ENCODE measurements at places on chromosomes 2 and 18. TPM values are rescaled to one million over a fixed set of nuclear protein-coding genes. Genes with fewer than 3 reads are reported as not detected.

GRCh38 chr18:55353806-55354205 is 234.2 kb downstream of the TCF4 start:
- DNase-seq: no peak

GRCh38 chr18:79199691-79200374 is 130.6 kb downstream of the ATP9B start:
- DNase-seq: no peak

GRCh38 chr18:79356435-79356834 is 39.3 kb upstream of the NFATC1 start:
- no peak for DNase-seq

- DNase-seq: no peak
Observed at GRCh38 chr2:221731432-221732145, 159.5 kb upstream of the EPHA4 start.

DNA sequence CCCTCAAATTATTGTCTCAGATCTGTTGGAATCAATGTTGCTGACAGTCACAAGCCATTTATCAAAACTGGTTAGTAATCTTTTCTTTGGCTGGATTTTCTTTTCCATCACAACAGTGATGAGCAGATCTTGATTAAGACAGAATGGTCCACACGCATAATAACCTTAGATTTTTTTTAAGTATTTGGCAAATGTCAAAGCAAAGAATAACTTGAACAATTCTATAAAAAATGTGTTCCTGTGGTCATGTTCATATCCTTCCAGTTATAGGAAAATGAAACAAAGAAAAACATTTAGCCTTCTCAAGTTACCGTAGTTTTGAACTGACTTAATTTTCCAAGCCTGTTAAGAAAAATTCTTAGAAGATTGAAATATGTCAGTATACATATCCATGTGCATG is 659.9 kb upstream of the ID2 start:
- DNase-seq: no peak

- no peak for DNase-seq
Observed at GRCh38 chr2:134144081-134144596, 109.7 kb upstream of the MGAT5 start.

DNA sequence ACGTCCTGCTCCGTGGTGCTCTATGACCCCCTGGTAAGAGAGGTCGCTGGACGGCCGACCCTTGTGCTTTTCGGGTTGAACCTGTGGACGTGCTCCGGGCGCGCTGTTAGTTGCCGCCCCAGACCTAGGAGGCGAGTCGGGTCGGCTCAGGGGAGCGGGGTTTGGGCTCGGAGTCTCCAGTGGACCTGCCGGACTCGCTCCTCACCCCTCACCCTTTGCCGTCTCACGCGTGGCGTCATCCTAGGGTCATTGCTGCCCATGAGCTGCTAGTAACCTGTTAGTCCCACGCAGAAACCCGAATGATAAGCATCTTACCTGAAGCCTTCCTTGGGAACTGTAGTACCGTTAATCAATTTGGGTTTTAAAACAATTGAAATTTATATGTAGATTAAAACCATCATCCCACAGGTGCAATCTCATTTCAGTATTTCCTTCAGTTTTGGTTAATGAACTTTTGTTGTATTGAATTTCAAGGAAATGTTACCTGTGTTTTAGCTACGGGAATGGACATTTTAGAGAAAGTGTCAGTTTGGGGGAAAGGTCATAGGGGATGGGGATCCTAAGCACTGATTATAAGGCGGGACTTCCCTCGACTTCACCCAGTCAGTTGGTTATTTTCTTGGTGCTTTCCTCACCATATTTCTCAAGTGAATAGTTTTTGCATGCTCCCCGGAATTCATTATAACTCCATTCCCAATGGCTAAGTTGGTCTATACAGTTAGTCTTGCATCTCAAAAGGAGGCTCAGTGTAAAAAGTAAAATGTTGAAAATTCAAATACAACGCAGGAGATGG is 536 bp downstream of the ELP2 start:
- no peak for DNase-seq

DNA sequence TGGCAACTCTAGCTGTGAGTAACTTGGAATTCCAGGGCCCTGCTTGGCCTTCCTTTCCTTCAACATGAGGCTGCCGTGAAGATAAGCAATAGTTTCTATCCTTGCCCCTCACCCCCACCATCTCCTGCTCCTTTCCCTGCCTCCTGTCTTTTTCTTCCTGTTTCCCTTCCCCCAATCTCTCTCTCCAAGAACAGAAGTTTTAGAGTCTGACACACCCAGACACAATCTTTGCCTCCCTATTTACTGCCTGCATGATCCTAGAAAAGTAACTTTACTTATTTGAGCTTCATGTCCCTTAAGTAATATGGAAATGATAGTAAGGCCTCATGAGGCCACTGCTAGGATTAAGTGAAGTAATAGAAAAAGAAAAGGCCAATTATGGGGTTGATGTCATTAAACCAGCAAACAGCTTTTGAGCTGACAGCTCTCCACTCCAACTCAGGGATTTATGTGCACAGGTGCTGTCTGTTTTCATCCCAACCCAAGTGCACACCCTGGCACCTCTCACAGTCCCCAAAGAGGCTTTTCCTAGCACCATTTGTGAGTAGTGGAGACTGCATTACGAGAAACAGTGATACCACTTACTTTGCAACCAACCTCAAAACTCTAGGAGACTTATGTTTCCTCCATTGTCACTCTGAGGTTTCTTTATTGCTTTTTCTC is 123.7 kb upstream of the SIX3 start:
- no peak for DNase-seq

DNA sequence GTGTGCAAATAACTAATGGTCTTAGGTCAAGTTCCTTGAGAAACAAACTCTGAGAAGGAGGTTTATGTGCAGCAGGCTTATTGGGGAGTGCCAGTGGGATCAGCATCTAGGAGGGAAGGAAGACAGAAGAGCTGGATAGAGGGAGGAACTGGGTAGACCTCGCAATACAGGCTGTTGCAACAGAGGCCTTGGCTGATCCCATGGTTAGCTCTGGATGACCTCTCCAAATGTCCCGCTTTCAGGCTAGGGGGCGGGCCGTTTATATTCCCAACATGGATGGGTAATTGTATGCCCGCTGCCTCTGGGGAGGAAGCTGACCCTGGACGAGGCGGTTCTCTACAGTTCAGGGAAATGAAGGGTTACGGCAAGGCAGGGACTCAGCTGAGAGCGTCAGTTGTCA is 14.7 kb upstream of the CAPN13 start:
- no peak for DNase-seq

- no peak for DNase-seq
Observed at GRCh38 chr2:177669625-177670330, 277.2 kb downstream of the AGPS start.

GRCh38 chr2:69279211-69279610 is 107.8 kb downstream of the GFPT1 start:
- no peak for DNase-seq

DNA sequence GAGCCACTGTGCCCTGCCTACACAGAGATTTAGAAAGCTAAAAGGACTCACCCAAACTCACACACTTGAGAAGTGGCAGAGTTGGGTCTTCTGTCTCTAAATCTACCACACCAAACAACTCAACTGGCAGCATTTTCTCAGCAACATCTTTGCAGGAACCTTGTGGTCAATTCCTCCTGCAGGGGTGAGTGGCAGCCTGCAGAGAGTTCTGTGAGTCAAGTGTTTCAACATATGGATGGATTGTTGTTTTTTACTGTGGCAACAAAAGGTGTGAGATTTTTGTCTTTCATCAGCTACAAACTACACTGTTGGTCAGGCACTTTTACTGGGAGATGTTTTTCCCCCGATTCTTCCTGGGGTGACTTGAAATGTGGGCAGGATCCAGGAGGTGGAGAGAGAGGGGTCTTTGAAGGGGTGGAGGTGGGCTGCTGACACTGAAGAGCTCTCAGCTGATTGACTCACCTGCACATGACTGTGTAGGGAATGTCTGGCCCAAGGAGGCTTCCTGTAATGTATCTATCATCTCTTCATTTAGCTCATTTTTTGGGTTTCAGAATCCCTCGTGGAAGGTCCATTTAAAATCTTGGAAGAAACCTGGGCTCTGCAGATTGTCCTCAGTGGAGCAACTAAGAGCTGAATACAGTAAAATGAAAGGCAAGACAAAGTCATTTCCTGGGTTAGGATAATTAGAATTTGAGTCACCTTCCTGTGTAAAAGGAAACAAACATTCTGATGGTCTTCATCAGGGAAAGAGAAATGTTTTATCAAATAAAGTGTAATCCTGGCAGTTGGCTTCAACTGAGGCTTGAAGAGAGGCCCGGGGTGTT is 98.6 kb downstream of the MSH2 start:
- DNase-seq: no peak

GRCh38 chr2:104701411-104701911 is 152.5 kb upstream of the POU3F3 start:
- no peak for DNase-seq

DNA sequence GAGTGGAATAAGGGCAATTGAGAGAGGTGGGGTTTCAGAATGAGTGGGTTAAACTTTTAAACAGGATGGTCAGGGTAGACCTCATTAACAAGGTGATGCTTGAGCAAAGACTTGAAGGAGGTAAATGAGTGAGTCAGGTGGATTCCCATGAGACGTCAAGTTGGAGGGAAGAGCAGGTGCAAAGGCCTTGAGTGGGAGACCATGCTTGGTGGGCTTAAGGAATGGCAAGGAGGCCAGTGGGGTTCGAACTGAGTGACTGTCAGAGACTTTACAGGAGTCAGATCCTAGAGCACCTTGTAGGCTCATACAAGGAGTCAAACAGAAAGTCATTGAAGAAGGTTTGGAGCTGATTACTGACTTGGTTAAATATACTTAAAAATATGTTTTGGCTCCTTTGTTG is 284.1 kb downstream of the CYRIA start:
- no peak for DNase-seq

DNA sequence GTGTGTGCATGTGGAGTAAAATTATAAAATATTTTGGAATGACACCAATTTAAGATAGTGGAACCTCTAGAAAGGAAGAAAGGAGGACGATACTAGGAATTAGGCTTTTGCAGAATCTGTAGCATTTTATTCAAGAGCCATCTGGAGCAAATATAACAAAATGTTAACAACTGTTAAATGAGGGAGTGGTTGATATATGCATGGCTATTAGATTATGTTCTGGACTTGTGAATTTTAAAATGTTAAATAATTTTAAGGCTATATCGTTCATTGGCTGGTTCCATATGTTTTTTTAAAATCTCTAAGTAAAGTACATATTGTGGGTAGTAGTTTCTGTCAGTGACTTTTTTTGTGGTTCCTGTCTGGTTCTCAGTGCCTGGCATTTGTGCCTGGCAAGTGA is 123.2 kb downstream of the PKP4 start:
- no peak for DNase-seq

DNA sequence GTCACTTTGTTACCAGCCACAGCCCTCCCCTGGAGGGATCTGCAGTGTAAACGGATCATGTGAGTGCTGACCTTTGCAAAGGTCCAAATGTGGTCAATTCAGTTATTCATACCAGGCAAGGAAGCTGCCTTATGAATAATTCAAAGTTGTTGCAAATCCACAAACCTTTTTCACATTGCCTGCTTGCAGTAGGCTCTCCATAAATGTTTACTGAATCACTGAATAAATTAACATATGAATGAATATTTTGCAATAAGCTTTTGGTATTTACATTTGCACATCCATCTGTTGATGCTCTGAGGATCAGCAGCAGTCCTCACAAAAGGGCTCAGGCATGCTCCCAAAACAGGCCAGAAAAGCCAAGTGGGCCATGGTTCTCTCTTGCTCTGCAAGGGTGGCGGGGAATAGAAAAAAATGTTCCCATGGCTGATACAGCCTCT is 156.8 kb downstream of the VAPA start:
- DNase-seq: no peak

GRCh38 chr2:215015421-215015820 is 123.0 kb downstream of the ABCA12 start:
- DNase-seq: no peak

DNA sequence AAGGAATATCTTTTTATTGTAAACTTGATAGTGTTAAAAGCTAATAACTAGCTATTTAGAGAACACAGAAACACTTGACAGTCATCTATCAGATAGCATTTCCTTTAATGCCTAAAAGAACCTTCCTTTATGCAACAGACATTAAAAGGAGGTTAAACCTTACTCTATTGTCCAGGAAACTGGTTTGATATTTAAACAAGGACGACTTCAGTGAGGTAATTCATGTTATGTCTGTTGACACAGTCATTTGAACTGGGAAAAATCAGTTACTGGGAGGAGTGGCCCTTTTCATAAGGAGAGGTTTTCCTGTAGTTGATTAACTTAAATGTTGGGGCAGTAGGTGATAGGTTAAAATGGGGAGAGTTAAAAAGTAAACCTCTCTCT is 6.7 kb downstream of the TGIF1 start:
- DNase-seq: no peak

GRCh38 chr2:180604077-180604476 is 376.3 kb upstream of the UBE2E3 start:
- no peak for DNase-seq

GRCh38 chr2:196229013-196229412 is 57.6 kb upstream of the STK17B start:
- no peak for DNase-seq

DNA sequence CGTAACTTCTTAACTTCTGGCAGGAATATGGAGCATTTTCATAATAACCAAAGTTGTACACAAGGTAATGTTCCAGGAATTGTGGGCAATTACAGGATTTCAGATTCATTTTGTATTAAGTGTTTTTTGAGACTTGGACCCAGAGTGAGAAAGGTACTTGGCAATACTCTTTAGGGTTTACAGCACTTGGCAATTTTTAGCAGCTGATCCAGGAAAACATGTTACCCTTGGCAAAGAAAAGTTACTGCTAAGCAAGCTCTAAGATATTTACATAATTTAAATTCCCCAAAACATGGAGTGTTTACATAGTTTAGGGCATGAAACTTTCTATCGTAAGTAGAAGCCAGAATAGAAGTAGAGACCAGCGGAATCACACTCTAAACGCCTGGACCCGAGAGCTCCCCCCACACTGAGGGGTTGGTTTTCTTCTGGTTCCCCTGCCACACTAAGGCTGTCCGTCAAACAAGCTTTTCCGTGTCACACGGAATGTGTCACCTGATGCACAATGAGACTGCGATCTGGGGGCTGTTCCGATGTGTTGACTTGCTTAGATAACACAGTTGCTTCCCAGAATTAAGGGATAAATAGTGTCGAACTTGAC is 177.1 kb downstream of the PTGR3 start:
- DNase-seq: no peak

GRCh38 chr2:173048897-173049661 is 26.6 kb upstream of the MAP3K20 start:
- no peak for DNase-seq

- DNase-seq: no peak
Observed at GRCh38 chr2:215577356-215577755, 141.5 kb upstream of the FN1 start.

CFC1 gene
- not detected for total RNA-seq

HOXD12 gene
- total RNA-seq: not detected

FLACC1 gene
- total RNA-seq: 6.8 TPM

TDRD15 gene
- total RNA-seq: not detected

DNAJC5G gene
- total RNA-seq: not detected

ASPRV1 gene
- total RNA-seq: 1.9 TPM

CLEC4F gene
- total RNA-seq: 0.71 TPM

STON1 gene
- 33.4 TPM for total RNA-seq

NTSR2 gene
- total RNA-seq: not detected
